Activated T-helper 2 cell treated with anti-CD3 and anti-CD28 coated beads, Interferon-gamma antibody, Interleukin-2, Interleukin-4, amounts not matched to agents 10 μg/mL and 5 μg/mL and 100 μg/mL, durations not matched to agents 14 hours and 24 hours and 36 hours (primary cell): ENCODE measurements at places on chromosomes 6 and 20.
A peak's percentile ranks its signal among the peaks of the same experiment; 100 is the strongest.

DNA sequence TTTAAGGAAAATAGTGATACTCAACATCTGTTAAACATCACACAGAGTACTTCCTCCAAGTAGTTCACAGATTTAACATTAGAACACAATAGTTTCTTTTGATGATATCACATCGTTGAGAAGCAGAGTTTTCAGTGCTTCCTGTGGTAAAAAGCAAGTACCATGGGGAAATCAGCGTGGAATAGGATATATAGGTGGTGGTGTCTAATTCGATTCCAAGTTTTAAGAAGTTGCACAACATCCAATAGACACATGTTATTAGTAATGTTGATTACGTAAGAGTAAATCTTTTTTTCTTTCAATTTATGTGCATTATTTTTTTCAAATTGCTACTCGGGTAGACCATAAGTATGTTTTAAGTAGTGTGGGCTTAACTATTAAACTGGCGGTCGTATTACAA lies 360.7 kb downstream of the NKAIN2 start:
- H3K27me3 ChIP-seq: no peaks in the 10 kb centered on the region
- no peak overlapping the region for H3K27ac ChIP-seq
- H3K4me3 ChIP-seq: no peak overlapping the region
- H3K4me1 ChIP-seq: no peaks in the 10 kb centered on the region
- DNase-seq: no peak

DNA sequence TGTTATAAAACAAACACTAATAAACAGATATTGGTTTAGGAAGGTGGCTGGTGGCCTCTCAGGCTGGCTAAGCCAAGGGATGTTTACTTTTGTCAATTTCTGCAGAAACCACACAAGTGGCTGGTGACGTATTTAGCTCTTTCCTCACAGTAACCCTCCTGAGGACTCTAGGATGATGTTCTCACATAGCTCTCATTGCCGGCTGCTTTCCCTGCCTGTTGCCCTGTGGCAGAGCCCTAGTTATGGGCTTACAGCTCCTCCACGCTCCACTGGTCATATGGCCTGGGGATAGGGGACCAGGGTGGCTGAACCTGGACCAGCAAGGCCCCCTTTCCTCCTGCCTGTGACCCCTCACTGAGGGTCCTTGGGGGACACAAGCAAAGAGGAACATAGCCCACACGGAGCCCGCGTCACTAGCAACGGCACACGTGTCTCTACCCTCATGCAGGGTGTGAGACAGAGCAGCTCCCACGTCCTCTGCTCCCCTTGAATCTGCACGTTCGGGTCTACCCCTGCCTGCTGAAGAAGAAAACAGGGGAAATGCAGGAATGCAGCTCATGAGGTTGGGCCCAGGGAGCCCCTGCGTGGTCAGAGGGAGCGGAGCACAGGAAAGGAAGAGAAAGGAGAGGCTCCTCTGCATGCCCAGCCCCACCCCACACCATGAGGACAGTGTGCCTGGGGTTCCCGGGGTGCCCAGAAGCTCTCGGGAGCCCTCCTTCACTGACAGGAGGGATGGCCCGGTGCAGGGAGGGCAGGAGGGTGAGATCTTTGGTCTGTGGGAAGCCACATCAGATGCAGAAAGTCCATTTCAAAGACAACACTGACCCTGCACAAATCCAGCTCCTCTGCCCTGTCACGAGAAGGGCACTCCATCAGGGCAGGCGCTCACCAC lies 13.9 kb downstream of the RAMACL start:
- no peaks in the 10 kb centered on the region for H3K36me3 ChIP-seq
- no peak overlapping the region for H3K27ac ChIP-seq
- no peak for DNase-seq
- no peaks in the 10 kb centered on the region for H3K27me3 ChIP-seq
- H3K4me1 ChIP-seq: no peaks in the 10 kb centered on the region

DNA sequence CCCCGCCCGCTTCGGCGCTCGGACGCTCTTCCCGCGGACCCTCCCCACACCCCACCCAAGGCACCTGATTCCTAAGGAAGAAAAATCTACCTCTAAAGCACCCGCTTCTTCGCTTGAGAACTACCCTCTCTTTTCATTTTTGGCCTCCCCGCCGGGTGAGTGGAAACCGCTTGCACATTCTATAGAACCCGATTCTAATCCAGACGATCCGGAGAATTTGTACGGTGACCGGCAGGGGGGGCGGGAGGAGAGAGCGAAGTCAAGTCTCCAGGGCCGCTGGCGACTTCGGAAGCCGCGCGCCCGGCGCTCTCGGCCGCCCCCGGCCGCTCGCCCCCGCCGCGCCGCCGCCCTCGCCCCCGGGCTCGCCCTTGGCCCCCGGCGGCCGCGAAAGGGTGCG lies at the start of gene RBM24:
TSS of gene RBM24 (plus strand) at position 262 of the 397 bp plus-strand sequence. CDS start 221 bp downstream, outside the sequence.
- peaks cover 5% of the 10 kb centered on the region for H3K4me1 ChIP-seq
- peaks cover 63% of the 10 kb centered on the region for H3K27me3 ChIP-seq
- H3K27ac ChIP-seq: no peak within 1 kb of the TSS
- peak within 1 kb of the TSS; percentile 60 for H3K4me3 ChIP-seq
- no peaks in the 10 kb centered on the region for H3K36me3 ChIP-seq

DNA sequence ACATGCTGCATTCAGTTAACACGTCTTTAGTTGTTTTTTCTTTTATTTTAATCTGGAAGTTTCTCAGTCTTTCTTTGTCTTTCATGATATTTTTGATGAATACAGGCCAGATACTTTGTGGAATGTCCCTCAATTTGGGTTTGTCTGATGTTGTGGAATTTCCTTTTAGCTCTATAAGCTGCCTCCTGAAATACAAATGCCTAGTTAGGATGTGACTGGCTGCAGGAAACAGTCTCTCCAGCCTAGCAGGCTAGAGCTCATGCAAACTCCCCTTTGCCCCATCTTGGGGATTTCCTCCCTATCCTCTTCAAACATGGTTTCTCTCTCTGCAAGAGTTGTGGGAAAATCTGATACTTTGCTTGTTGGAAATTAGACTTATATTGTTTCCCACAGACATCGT lies 89.3 kb upstream of the JAG1 start:
- no peaks in the 10 kb centered on the region for H3K36me3 ChIP-seq
- H3K27ac ChIP-seq: no peak overlapping the region
- no peak for DNase-seq
- no peaks in the 10 kb centered on the region for H3K4me1 ChIP-seq
- H3K4me3 ChIP-seq: no peak overlapping the region

DNA sequence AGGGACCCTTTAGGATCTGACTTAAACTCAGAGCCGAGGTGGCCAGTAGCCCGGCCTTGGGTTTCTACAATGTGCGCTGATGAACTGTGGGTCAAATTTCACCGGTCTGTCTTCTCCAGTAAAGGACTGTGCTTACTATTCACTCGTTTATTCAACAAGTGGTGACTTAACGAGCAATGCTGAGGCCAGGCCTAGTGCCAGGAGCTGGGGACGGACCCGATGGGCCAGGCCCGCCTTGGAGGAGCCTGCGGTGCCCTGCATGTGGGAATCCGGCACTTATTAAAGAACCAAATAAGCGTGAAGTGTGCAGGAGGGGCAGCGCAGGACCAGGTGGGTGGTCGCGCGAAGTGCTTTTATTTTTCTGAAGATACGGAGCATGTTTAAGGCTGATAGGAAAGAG lies 24.0 kb downstream of the CTCFL start:
- no peak overlapping the region for H3K4me3 ChIP-seq
- H3K36me3 ChIP-seq: no peaks in the 10 kb centered on the region
- H3K4me1 ChIP-seq: peaks cover 8% of the 10 kb centered on the region
- H3K27ac ChIP-seq: no peak overlapping the region
- peaks cover 56% of the 10 kb centered on the region for H3K27me3 ChIP-seq

DNA sequence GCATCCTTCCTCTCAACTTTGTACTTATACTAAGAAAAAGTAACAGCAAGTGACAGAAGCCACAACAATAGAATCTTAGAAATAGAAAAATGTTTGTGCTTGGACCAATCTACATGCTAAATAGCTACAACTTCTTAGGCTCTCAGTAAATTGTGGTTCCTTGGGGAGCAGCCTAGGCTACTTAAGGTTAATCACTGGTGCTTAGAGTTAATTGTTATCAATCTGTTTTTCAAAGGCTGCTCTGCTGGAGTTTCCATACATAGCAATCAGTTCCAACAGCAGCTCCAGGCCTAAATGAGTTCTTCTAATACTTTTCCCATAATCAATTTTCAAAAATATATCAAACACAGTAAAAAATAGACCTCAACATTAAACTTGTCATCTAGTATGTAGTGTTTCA lies 571.4 kb downstream of the EPHA7 start:
- H3K4me1 ChIP-seq: no peaks in the 10 kb centered on the region
- H3K27me3 ChIP-seq: no peaks in the 10 kb centered on the region

DNA sequence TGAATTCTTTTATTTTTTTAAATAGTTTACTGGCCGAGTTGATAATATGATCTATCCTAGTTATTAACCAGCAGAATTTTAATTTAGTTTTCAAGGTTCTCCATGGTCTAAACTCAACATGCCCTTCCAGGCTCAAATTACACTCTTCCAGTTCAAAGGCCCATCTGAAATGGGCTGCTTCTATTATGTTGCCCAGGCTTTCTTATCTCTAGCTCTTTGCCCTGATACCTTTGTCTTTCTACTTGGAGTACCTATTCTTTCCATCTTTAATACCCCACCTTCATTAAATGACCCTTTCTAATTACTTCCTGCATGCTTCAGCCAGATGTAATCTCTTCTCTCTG lies 541.2 kb upstream of the FLRT3 start:
- no peak overlapping the region for H3K27ac ChIP-seq
- H3K4me1 ChIP-seq: no peaks in the 10 kb centered on the region
- no peaks in the 10 kb centered on the region for H3K36me3 ChIP-seq
- H3K27me3 ChIP-seq: no peaks in the 10 kb centered on the region
- no peak for DNase-seq

DNA sequence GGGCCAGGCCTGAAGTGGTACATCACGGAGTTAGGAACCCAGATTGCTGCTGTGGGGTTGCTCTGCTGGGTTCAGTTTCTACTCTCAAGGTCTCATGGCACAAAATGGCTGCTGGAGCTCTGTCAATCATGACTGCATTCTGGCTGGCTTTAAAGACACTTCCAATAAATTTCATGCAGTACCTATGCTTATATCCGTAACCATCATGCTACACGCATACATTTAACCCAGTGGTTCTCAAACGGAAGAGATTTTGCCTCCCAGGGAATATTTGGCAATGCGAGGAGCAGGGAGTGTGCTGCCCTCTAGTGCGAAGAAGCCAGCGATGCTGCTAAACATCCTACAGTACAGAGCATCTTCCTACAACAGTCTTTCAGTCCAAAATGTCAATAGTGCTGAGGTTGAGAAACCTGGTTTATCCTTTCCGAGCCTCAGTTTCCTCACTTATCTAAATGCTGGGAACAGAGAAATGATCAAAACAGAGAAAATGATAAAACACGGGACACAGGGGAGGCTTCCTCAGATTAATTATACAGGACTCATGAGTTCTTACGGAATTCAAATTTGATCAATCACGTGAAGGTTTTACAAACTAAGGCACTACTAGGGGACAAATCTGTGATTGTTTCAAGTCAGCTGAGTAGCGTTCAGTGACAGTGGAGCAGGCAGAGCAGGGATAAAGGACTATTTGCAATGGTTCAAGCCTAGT lies 9.6 kb upstream of the SLC2A10 start:
- no peak overlapping the region for H3K4me3 ChIP-seq
- H3K27me3 ChIP-seq: peaks cover 12% of the 10 kb centered on the region
- H3K27ac ChIP-seq: no peak overlapping the region
- no peak for DNase-seq
- H3K4me1 ChIP-seq: peaks cover 6% of the 10 kb centered on the region

GRCh38 chr6:161305860-161306259 lies 32.0 kb upstream of the AGPAT4 start:
- no peaks in the 10 kb centered on the region for H3K4me1 ChIP-seq
- H3K36me3 ChIP-seq: no peaks in the 10 kb centered on the region
- no peak overlapping the region for H3K27ac ChIP-seq
- H3K27me3 ChIP-seq: no peaks in the 10 kb centered on the region
